Fibroblast of lung (primary cell): ENCODE measurements at places on chromosomes 11 and 22. TPM values are rescaled to one million over a fixed set of nuclear protein-coding genes. Genes with fewer than 3 reads are reported as not detected.

- DNase-seq, result no peak
These were observed 268.9 kb downstream of the KIRREL3 start for GRCh38 chr11:126731576-126732142.

GRCh38 chr11:8638300-8638699 is 44.2 kb downstream of the TRIM66 start:
- peak; percentile 63 for DNase-seq

Gene ENTHD1
- total RNA-seq, result not detected in 2 replicates

- no peak for DNase-seq
These were observed 80.6 kb downstream of the RCN1 start for GRCh38 chr11:32171445-32171844.

Gene OR8G1
- not detected in 2 replicates for total RNA-seq

Gene SLC43A1
- total RNA-seq, result 19.8 and 20.8 TPM in 2 replicates
